Spinal cord (tissue), 10 donors: ENCODE measurements at places on chromosomes 2 and 18. TPM values are rescaled to one million over a fixed set of nuclear protein-coding genes. Genes with fewer than 3 reads are reported as not detected.

The UNC50 gene
- polyA plus RNA-seq, result 64.6 TPM

The MPP4 gene
- polyA plus RNA-seq, result 0.33 TPM

The TPO gene
- 0.48 TPM for polyA plus RNA-seq

The SIX2 gene
- polyA plus RNA-seq, result 0.16 TPM

The MMADHC gene
- 80.2 TPM for polyA plus RNA-seq

The PPP1R1C gene
- polyA plus RNA-seq, result 7.8 TPM

The SRD5A2 gene
- polyA plus RNA-seq, result 0.22 TPM

The CTNNA2 gene
- 75.5 TPM for polyA plus RNA-seq
